ENCODE measurements at places on chromosomes 2 and 18.

DNA sequence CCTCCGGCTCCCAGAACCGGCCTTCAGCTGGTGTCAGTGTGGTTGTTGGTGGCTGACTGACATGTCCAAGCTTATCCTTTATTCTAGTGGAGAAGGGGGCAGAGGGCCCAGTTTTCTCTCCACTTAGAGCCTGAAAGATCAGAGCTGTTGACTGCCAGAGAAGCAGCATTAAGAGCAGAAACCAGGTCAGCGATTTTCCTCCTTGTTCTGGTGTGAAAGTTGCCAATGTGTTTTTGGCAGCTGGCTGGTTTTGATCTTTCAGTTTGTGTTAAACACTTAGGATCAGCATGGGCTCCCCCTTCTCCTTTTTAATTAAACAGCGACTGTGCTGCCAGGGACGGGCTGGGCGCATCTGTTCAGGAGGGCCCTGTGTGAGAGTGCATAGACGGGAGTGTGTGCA is 100.9 kb downstream of the ASAP2 start:
- no peak for DNase-seq

GRCh38 chr2:11617984-11618707 is 51.8 kb downstream of the NTSR2 start:
- no peak for DNase-seq

DNA sequence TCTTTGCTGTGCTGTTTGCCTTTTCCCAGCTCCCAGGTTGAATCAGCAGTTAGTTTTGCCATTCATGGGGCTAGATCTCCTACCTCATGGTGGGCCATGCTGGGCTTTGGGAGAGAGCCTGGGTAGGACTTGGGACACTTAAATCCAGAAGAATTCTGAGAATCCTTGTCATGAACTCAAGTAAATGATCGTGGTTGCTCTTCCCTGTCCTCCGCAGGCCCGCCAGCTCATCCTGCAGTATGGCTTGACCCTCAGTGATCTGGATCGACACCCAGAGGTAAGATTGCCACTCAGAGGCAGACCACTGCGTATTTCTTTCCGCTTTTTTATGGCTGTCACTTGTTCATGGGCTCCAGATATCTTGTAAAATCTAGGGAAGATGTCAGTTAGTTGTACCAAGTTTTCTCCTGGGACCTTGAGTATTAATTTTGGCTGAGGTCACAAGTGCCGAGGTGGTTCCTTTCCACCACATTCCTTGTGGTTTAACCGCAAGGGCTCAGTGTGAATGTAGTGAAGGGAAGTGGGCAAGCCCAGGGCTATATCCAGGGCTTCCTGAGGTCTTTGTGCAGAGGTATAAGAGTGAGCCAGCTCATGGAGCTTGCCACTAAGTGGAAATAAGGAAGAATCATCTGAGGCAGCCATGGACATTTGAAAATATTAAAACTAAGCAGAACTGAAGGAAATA is 37.7 kb downstream of the RPIA start:
- no peak for DNase-seq

DNA sequence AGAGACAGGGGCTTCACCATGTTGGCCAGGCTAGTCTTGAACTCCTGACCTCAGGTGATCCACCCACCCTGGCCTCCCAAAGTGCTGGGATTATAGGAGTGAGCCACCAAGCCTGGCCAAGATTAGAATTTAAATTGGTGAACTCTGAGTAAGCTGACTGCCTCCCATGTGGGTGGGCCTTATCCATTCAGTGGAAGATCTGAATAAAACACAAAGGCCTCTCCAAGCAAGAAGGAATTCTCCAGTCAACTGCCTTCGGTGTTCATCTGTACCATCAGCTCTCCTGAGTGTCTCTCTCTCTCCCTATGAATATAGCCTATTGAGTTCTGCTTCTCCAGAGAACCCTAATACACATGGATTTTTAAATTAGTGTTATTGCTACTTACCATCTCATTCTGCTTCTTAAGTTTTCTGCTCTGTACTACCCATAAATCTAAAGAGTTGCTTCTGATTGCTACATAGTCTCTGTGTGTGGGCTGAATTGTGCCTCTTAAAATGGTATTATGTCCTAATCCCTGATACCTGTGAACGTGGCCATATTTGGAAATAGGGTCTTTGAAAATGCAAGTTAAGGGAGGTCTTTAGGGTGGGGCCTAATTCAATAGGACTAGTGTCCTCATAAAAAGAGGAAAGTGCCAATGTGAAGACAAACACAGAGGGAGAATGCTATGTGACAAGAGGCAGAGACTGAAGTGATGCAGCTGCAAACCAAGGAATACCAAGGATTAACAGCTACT is 36.3 kb downstream of the FBXO11 start:
- no peak for DNase-seq

- DNase-seq: no peak
Measured at GRCh38 chr2:23565814-23566213, 180.8 kb downstream of the KLHL29 start.

- no peak for DNase-seq
Measured at GRCh38 chr18:66346833-66347588, 256.9 kb downstream of the CDH19 start.

DNA sequence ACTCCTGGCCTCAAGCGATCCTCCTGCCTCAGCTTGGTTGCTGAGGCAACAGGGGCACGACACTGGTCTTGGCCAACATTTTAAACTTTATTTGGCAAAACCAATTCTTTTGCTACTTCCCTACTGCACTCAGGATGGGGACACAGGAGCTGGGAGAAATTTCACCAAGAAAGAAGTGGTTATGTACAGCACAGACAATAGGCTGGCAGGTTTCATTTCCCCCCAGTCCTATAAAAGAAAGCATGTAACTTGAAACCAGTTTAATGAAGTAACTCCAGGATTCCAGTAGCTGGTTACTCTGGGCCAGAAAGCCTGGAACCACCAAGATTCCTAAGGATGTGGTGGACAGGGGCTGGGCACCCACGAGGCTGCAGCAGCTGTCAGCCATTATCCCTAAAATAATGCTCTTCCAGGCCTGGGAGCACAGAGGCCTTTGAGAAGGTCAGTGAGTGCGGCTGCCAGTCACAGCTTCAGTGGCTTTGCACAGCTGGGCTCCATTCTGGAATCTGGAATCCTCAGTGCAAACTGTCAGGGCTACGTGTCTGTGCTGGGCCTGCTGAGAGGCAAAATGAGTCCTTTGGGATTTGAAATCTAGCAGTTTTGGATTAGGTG is 142.3 kb upstream of the ITGA6 start:
- peak; percentile 59 for DNase-seq

DNA sequence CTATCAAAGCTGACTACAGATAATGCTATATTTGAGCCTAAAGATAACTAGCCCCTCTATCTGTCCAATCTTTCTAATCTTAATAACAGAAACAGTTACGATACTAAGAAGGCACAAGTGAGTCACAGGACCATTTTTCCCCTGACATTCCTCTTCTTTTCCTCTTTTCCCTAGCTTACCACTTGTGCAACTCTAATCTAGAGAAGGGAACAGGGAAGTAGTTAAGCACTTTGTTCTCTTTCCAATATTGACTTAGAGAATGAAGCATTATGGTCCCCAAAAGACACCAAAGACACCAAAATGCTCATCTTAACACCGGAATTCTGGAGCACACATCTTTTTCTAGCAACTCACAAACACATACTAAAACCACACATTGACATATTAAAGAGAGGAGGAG is 1.8 kb downstream of the PDE11A start:
- no peak for DNase-seq

- peak; percentile 10 for DNase-seq
Measured at GRCh38 chr2:127525691-127526131, 578 bp downstream of the IWS1 start.

GRCh38 chr2:136527560-136527959 is 237.8 kb upstream of the THSD7B start:
- DNase-seq: no peak

DNA sequence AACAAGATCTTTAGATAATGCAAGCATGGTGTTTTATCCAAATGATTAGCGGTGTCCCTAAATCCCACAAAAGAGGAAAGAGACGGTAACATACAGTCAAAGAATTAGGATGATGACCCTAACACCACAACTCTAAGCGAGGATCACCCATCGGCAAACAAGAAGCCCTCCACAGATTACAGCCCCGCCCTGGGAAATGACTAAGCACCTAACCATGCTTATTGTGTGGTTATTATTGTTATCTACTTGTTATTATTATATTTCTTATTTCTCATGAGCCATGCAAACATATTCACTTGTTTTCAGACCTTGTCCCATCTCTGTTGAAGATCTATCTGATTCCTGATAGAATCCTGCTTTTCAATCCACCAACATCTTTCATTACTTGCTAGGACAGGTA is 651.3 kb downstream of the NYAP2 start:
- DNase-seq: no peak

- no peak for DNase-seq
Measured at GRCh38 chr18:56112984-56113383, 525.0 kb upstream of the TCF4 start.

DNA sequence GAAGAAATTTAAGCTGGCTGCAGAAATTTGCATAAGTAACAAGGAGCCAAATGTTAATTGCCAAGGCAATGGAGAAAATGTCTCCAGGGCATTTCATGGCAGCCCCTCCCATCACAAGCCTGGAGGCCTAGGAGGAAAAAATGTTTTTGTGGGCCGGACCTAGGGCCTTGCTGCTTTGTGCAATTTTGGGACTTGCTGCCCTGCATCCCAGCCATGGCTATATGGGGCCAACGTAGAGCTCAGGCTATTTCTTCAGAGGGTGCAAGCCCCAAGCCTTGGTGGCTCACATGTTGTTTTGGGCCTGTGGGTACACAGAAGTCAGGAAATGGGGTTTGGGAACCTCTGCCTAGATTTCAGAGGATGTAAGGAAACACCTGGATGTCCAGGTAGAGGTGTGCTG is 57.7 kb downstream of the MOB4 start:
- no peak for DNase-seq
